ENCODE measurements at places on chromosomes 7 and 10. TPM values are rescaled to one million over a fixed set of nuclear protein-coding genes. Genes with fewer than 3 reads are reported as not detected.

The COBL gene
- polyA plus RNA-seq = not detected

The GIMAP2 gene
- polyA plus RNA-seq = 0.13 TPM

The TBXAS1 gene
- polyA plus RNA-seq = 0.16 TPM

The ITPRIP gene
- 24.4 TPM for polyA plus RNA-seq

- no peak for DNase-seq
These were observed 87.9 kb downstream of the HIF1AN start for GRCh38 chr10:100623521-100624230.
